ENCODE measurements at places on chromosomes 7 and 10.
A peak's percentile ranks its signal among the peaks of the same experiment; 100 is the strongest.

DNA sequence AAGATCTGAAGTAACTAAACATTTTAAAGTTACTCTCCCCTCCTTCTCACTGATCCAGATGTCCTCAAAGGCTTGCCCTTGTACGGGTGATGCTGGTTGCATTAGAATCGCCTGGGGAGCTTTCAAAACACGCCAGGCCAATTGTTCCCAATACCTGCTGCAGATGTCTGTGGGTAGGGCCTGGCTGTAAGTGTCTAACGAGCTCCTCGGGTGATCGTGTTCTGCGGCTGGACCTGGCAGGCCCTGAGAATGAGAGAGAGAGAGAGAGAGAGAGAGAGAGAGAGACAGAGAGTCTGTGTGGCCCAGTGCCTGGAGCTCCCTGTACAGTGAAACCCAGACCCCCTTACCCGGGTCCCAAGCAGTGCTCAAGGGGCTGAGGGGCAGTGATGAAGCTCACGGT is 8.4 kb downstream of the COL13A1 start:
- H3K4me3 ChIP-seq, result no peak overlapping the region
- no peaks in the 10 kb centered on the region for H3K27me3 ChIP-seq
- H3K27ac ChIP-seq, result no peak overlapping the region
- no peak for DNase-seq
- no peaks in the 10 kb centered on the region for H3K4me1 ChIP-seq
- H3K36me3 ChIP-seq, result no peaks in the 10 kb centered on the region

DNA sequence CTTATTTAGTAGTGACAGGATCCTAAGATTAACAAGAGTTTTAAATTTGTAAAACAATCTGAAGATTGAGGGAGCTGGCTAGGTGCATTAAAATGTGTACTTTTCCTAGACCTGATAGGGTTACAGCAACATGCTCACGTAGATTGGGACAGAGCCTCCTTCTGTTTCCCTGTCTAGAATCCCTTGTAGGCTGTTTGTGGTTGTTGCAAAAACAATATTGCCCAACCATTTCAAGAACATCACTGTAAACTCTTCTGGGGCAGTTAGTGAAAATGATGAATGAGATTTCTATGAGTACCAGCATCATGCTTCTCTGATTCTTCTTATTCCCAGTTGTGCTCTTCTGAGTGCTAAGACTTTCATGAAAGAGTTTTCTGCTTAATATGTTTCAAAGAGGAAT is 14.7 kb upstream of the CPED1 start:
- no peaks in the 10 kb centered on the region for H3K27me3 ChIP-seq
- no peaks in the 10 kb centered on the region for H3K36me3 ChIP-seq
- no peak overlapping the region for H3K27ac ChIP-seq
- H3K4me3 ChIP-seq, result no peak overlapping the region

- no peaks in the 10 kb centered on the region for H3K36me3 ChIP-seq
- no peak overlapping the region for H3K4me3 ChIP-seq
- no peaks in the 10 kb centered on the region for H3K27me3 ChIP-seq
These were observed 27.7 kb upstream of the BPGM start for GRCh38 chr7:134618756-134619530.

DNA sequence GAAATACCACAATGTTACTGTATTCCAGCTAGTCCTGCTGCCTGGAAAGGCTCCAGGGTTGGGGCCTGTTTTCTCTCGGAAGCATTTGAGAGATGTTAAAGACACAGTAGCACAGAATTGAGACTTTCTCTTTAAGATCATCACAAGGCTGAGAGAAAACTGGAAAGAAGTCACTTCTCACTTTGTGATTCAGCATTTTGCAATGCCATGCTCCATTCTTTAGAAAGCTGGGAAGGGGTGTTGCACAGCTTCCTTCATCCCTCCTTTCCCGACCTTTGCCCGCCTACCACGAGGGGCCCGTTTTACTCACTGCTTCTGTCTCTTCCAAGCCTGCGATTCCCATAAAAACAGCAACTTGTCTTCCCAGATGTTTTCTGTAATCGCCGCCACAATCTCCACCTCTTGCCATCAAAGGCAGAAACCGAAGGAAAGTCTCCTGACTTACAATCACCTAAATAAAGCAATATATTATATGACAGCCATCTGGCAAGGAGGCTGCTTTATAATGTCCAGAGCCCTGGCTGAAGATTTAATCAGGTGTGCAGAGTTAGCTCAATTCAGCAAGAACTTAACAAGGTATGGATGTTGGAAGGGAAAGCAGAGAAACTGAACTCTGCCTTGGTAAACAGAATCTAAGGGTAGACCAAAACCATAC is 18.9 kb downstream of the NOD1 start:
- peaks cover 10% of the 10 kb centered on the region for H3K4me1 ChIP-seq
- no peak overlapping the region for H3K27ac ChIP-seq
- no peaks in the 10 kb centered on the region for H3K36me3 ChIP-seq
- DNase-seq, result peak; percentile 77
- H3K27me3 ChIP-seq, result no peaks in the 10 kb centered on the region

DNA sequence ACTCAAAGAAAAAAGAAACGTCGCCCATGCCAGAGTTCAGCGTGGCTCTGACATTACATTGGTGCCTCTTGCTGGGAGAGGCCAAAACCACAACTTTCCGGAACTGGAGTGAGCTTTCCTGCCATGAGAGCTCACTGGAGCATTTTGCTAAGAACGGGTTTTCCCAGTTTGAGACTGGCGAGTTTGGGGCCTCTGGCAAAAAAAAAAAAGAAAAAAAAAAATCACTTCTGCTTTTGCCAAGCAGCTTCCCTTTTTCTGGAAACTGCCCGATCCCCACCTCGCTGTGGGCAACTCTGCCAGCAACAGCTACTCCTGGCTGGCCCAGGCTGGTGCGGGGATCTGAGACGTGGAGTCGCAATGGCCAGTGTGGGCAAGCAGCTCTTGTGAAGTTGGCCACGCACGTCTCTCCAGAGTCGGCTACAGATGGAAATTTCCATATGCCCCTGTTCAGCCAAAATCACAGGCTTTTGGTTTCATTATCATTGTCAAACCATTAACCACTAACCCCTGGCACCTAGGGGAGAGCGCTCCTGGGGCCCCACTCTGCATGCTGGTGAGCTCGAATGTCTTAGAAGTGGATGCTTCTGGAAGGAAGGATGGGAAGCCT is 25.7 kb downstream of the PRKAG2 start:
- no peaks in the 10 kb centered on the region for H3K36me3 ChIP-seq
- no peaks in the 10 kb centered on the region for H3K27me3 ChIP-seq
- no peak for DNase-seq
- H3K4me1 ChIP-seq, result no peaks in the 10 kb centered on the region
- no peak overlapping the region for H3K4me3 ChIP-seq

GRCh38 chr10:24744946-24745345 is 21.3 kb upstream of the ARHGAP21 start:
- no peaks in the 10 kb centered on the region for H3K27me3 ChIP-seq
- no peaks in the 10 kb centered on the region for H3K4me1 ChIP-seq
- H3K36me3 ChIP-seq, result no peaks in the 10 kb centered on the region
- H3K4me3 ChIP-seq, result no peak overlapping the region

DNA sequence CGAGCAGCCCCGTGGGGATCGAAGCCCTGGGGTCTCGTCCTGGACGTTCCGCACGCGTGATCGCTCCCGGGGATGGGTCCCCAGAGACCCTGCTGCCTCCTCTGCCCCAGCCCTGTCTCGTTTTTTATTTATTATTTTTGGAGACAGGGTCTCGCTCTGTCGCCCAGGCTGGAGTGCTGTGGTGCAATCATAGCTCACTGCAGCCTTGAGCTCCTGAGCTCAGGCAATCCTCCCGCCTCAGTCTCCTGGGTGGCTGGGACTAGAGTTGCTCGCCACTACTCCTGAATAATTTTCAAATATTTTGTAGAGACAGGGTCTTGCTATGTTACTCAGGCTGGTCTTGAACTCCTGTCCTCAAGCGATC is 319 bp upstream of the STX1A start:
- H3K36me3 ChIP-seq, result no peaks in the 10 kb centered on the region
- H3K4me3 ChIP-seq, result peak overlapping the region; percentile 70
- DNase-seq, result no peak
- no peaks in the 10 kb centered on the region for H3K27me3 ChIP-seq
- H3K27ac ChIP-seq, result no peak overlapping the region
- no peaks in the 10 kb centered on the region for H3K4me1 ChIP-seq

- H3K4me3 ChIP-seq, result no peak overlapping the region
- DNase-seq, result no peak
- no peaks in the 10 kb centered on the region for H3K27me3 ChIP-seq
- H3K4me1 ChIP-seq, result no peaks in the 10 kb centered on the region
These were observed 877.8 kb downstream of the ANKRD7 start for GRCh38 chr7:119102291-119102690.

- no peak overlapping the region for H3K4me3 ChIP-seq
- DNase-seq, result peak; percentile 77
- no peak overlapping the region for H3K27ac ChIP-seq
- H3K36me3 ChIP-seq, result no peaks in the 10 kb centered on the region
These were observed 506.4 kb upstream of the C7orf33 start for GRCh38 chr7:148084138-148084537.

- no peak for DNase-seq
- no peak overlapping the region for H3K27ac ChIP-seq
- H3K27me3 ChIP-seq, result no peaks in the 10 kb centered on the region
These were observed 26.2 kb downstream of the CUX1 start for GRCh38 chr7:101843293-101844271.

GRCh38 chr7:134741907-134742635 is 37.4 kb upstream of the CALD1 start:
- H3K27ac ChIP-seq, result peak overlapping the region; percentile 85
- peak; percentile 35 for DNase-seq
- peaks cover 16% of the 10 kb centered on the region for H3K4me1 ChIP-seq
- H3K27me3 ChIP-seq, result no peaks in the 10 kb centered on the region

DNA sequence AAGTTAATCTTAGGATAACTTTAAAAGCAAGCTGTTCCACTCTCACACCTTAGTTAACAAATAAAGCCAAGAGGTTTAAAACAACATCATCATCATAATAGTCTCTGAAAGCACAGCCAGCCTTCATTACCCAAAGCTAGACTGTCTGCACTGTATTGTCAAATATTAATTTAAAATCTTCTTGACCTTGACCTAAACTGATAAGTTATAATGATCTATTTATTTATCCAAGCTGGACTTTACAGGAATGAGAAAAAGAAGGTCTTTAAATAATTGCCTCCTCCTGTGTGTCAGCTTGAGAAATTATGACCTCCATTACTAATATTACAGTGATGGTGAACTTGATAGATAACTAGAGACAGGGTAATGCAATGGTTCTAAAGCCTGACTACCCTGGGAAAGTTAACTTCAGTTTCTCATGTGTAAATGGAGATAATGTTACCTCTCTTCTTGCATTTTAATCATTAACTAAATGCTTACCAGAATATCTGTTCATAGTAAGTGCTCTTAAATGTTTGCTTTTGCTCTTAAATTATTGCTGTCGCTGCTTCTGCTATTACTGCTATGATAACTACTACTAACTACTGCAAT is 111.0 kb downstream of the KAT6B start:
- H3K36me3 ChIP-seq, result no peaks in the 10 kb centered on the region
- no peak overlapping the region for H3K4me3 ChIP-seq
- H3K4me1 ChIP-seq, result peaks cover 13% of the 10 kb centered on the region
- DNase-seq, result no peak
- H3K27me3 ChIP-seq, result no peaks in the 10 kb centered on the region
- H3K27ac ChIP-seq, result no peak overlapping the region

DNA sequence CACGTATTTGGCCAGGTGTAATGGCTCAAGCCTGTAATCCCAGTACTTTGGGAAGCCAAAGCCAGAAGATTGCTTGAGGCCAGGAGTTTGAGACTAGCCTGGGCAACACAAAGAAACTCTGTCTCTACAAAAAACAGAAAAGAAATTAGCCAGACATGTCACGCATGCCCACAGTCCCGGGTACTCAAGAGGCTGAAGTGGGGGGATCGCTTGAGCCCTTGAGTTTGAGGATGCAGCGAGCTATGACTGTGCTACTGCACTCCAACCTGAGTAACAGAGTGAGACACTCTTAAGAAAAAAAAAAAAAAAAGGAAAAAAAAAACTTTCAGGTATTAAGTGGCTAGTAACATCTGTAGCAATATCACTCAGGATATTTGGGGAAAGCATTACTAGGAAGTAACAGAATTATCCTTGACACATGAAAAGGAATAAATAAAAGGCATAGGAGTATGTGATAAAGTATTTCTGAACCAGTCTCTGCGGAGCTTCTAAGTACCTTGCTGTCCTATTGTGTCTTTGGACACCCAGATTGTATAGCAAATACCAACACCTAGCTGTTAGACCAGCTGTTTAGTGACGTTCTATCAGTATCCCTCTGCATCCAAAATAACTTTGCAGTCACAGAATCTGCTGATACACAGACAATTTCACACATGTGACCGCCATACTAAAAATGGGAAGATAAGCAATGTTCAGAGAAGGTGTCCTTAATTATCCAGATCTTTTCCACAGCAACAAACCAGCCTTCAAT is 74.4 kb downstream of the CYTH3 start:
- no peak overlapping the region for H3K4me3 ChIP-seq
- H3K4me1 ChIP-seq, result peaks cover 4% of the 10 kb centered on the region
- no peak for DNase-seq
- H3K36me3 ChIP-seq, result no peaks in the 10 kb centered on the region

DNA sequence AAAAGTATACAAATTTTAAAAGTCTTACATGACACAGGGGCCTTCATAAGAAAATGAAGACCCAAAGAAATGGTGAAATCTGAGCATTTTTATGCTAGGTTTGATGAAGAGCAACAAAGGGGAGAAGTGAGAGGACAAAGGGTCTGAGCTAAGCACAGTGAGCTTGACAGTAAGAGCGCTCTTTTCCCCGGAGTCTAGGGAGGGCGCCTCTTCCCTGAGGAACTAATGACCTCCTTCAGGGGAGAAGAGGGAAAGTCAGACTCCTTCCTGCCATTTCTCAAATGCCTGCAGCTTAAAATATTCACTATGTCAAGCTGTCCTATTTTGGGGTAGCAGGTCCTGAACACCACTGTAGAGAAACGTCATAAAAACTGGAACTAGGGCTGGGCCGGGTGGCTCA is 18.1 kb upstream of the PAXIP1 start:
- no peak overlapping the region for H3K27ac ChIP-seq
- no peaks in the 10 kb centered on the region for H3K27me3 ChIP-seq
- DNase-seq, result no peak
- no peaks in the 10 kb centered on the region for H3K36me3 ChIP-seq
- H3K4me3 ChIP-seq, result no peak overlapping the region

- peaks cover 38% of the 10 kb centered on the region for H3K4me1 ChIP-seq
- no peaks in the 10 kb centered on the region for H3K36me3 ChIP-seq
- DNase-seq, result no peak
- no peak overlapping the region for H3K4me3 ChIP-seq
These were observed 14.0 kb downstream of the ZCCHC24 start for GRCh38 chr10:79431428-79431827.

- H3K4me3 ChIP-seq, result no peak overlapping the region
- H3K27me3 ChIP-seq, result no peaks in the 10 kb centered on the region
- no peaks in the 10 kb centered on the region for H3K4me1 ChIP-seq
- H3K27ac ChIP-seq, result no peak overlapping the region
These were observed 7.8 kb upstream of the ZYX start for GRCh38 chr7:143373255-143373794.

DNA sequence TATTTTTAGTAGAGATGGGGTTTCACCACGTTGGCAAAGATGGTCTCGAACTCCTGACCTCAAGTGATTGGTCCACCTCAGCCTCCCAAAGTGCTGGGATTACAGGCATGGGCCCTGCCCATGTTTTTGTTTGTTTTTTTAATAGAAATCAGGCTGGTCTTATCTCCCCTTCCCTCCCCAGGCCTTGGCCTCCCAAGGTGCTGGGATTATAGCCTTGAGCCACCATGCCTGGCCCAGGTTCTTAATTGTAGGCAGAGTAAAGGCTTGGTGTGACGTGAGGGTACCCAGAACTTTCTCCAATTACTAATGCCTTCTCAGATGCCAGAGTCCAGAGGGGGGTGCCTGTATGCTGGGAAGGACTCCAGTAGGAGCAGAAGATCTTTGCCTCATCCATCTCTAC is 5.2 kb upstream of the MKRN1 start:
- H3K36me3 ChIP-seq, result no peaks in the 10 kb centered on the region
- DNase-seq, result no peak
- H3K4me1 ChIP-seq, result no peaks in the 10 kb centered on the region
